Non-pigmented ciliary epithelial cell (primary cell): ENCODE measurements at places on chromosomes 1 and 21.

DNA sequence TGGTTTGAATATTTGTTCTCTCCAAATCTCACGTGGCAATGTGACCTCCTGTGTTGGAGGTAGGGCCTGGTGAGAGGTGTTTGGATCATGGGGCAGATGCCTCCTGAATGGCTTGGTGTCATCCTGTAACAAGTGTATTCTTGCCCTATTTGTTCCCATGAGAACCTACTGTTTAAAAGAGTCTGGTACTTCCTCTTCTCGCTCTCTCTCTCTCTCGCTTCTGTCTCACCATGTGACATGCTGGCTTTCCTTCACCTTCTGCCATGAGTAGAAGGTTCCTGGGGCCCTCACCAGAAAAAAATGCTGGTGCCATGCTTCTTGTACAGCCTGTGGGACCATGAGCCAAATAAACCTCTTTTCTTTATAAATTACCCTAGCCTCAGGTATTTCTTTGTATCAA lies 8.4 kb upstream of the PAXBP1 start:
- DNase-seq: no peak

- DNase-seq: no peak
These were observed 3.6 kb upstream of the CYB561D1 start for GRCh38 chr1:109490029-109490933.

DNA sequence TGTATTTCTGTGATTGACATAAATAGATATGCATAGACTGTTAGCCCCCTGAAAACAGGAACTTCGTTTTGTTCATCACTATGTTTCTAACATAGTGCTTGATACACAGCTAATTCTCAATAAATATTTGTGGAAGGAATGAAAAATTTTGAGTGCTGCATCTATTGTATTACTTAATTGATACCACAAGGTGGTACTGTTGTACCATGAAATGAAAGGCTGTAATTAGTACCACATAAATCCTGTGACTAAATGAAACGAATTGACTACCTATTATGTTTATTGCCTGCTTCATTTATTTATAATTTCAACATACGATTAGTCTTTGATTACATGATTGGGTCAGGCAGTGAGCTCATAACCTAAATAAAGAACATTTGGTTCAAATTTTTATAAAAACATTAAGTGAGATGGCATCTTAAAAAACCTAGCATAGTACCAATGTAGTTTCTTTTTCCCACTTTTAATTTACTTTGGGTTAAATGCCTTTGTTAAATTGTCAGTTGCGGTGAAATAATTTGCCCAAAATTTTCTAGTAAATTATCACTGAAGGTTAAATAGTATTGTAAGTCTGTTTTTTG lies 15.0 kb upstream of the TGFB2 start:
- no peak for DNase-seq

GRCh38 chr1:44049839-44050238 lies 18.6 kb upstream of the SLC6A9 start:
- peak; percentile 79 for DNase-seq

DNA sequence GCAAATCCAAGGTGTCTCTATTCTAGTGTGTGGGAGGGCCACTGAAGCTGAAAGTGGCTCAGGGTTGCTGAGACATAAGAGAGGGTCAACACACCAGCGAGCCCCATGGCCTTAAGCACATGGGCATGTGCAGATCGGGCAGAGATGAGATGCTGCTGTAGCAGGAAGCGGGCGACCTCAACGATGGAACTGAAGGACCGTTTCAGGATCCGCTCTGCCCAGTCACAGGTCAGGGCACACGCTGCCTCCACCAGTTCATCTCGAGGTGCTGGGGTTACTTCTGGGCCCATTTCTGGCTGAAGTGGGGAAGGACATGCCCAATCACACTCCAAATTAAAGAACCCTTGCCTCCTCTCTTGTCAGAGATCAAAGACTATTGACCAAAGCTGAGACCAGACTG lies 3.5 kb downstream of the RFX5 start:
- DNase-seq: no peak

DNA sequence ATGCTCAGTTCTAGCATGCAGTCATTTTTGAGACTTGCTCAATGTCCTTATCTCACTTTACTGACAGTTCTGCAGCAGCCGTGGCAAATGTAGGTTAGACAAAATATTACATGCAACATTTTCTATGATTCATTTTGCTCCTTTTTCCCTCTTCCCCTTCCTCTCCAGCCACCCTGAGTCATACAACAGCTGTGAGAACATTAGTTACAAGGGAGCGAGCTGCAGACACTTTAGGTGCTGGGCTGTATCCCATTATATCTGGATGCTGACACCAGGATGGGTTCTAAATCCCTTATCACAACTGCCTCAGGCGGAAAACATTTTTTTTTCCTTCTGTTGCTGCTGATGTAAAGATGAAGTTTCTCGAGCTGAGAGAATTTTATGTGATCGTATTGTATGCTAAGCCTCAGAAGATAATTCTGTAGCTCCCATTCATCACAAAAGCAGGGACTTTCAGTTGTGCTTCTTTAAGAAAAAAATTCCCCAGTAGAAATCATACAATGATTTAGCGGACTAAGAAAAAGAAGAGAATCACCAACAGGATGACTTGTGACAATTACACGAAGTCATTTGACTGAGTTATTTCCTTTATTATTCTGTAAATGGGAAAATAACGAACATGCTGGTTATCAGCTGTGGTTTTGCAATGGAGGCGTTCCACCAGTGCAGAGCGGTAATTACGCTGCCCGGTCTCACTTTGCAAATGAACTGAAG lies 345.0 kb downstream of the DISC1 start:
- peak; percentile 36 for DNase-seq

- no peak for DNase-seq
These were observed 6.4 kb upstream of the CDK11B start for GRCh38 chr1:1664941-1665814.

- DNase-seq: no peak
These were observed 57.7 kb downstream of the RIPK4 start for GRCh38 chr21:41709166-41709565.
